ENCODE measurements at places on chromosomes 13 and 19.

- DNase-seq = no peak
Measured at GRCh38 chr13:98508685-98509084, 68.2 kb downstream of the STK24 start.

- DNase-seq = no peak
Measured at GRCh38 chr13:95360464-95361097, 59.3 kb upstream of the ABCC4 start.

GRCh38 chr19:43847884-43848283 is 20.8 kb downstream of the ZNF283 start:
- DNase-seq = no peak

DNA sequence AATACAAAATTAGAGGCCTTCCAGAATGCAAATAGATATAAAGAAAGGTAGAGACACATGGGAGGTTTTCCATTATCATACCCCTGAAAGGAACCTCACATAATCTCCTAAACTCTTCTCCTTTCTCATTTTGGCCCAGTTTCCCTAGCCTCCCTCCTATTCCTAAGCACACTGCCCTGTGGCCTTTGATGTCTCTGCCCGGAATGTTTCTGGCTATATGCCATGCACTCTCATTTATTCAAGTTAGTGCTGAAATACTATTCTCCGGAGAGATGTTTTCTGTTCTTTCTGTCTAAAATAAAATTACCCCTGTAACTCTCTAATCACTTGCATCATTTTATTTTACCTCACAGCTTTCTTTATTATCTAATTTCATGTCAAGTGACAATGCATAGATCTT is 1287.7 kb downstream of the SLITRK5 start:
- no peak for DNase-seq

GRCh38 chr13:25874907-25875306 is 176.9 kb downstream of the SHISA2 start:
- no peak for DNase-seq

- DNase-seq = no peak
Measured at GRCh38 chr19:10173527-10173926, 21.2 kb downstream of the DNMT1 start.

GRCh38 chr13:39527961-39528660 is 74.9 kb downstream of the LHFPL6 start:
- peak; percentile 54 for DNase-seq

DNA sequence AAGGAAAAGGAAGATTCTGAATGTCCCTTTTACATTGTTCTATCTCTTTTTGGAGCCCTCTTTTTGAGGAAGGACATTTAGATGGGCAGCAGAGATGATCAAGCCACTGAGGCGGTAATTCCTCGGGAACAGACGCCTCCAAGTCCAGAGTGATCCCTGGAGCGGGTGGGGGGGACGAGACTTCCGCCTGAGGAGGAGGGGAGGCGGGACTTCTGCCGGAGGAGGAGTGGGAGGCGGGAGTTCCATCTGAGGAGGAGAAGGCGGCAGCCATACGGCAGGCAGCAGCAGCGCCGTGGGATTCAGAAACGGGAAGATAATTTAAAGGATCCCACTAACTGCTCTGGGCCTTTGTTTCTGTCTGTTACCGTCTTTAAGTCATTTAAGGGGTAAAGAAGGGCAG is 37.6 kb upstream of the CD177 start:
- no peak for DNase-seq
